Metanephros (tissue), 2 donors: ENCODE measurements at places on chromosomes 7 and 10. TPM values are rescaled to one million over a fixed set of nuclear protein-coding genes. Genes with fewer than 3 reads are reported as not detected.

Gene OR13A1
- total RNA-seq, result 0.06 TPM

Gene NEUROD6
- total RNA-seq, result not detected

Gene OR2A1
- total RNA-seq, result 0.29 TPM

Gene CALY
- total RNA-seq, result not detected

Gene ZPBP
- 0.88 TPM for total RNA-seq

Gene WDR86
- total RNA-seq, result 93.8 TPM

Gene MMP21
- 0.23 TPM for total RNA-seq

Gene OPALIN
- not detected for total RNA-seq

Gene DNAJC12
- 4.1 TPM for total RNA-seq
